Right lobe of liver (tissue), 6 donors: ENCODE measurements at places on chromosomes 12 and 14.

- DNase-seq = no peak
These were observed 270.7 kb upstream of the PDE3A start for GRCh38 chr12:20097626-20098025.

DNA sequence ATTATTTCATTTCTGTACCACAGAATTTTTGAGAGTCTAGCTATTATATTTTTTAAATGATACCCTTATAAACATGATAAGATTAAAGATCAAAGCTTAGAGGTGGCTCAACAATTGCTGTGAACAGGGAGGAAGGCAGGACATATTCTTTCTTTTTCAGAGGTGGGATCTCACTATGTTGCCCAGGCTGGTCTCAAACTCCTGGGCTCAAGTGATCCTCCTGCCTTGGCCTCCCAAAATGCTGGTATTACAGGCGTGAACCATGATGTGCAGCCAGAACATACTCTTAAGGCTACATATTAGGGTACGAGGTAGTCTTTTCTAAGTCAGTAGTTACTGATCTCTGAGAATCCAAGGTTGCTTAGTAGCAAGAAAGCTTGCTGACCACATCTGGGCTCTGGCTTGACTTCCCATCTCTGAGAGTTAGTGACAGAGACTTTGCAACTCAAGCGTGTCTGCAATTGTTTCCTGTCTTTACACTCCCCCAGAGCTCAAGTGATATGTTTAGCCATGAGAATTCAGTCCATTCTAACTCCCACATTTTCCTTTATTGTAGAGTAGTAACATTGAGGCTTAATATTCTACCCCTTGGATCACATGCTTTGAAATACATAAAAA lies 8.6 kb downstream of the RAB5B start:
- DNase-seq = no peak

- DNase-seq = no peak
These were observed 263.0 kb upstream of the SOX5 start for GRCh38 chr12:24212496-24212895.

DNA sequence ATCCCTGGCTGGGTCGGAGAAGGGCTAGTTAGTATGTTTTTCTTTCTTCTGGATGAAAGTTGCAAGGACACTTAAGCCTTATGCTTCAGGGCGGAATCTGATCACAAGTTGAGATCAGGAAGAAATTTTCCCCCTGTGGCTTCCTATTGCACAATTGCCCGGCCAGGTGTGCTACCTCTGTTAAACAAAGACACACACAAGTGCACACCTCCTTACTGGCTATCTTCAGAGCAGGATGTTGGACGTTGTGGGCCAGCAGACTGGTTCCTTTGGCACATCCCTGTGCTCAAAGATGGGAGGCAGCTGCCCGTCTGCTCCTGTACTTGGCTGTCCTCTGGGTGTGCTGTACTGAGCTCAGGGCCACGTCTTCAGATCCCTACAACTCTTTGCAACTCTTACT lies 19.1 kb downstream of the ETV6 start:
- DNase-seq = no peak

- no peak for DNase-seq
These were observed 72.7 kb downstream of the TPH2 start for GRCh38 chr12:72011374-72011773.

GRCh38 chr14:102095871-102096568 lies 9.2 kb upstream of the HSP90AA1 start:
- no peak for DNase-seq

GRCh38 chr14:56339855-56340701 lies 221.9 kb downstream of the PELI2 start:
- DNase-seq = peak; percentile 63
